Heart right ventricle (tissue), 16 donors: ENCODE measurements at places on chromosomes 13 and 19. TPM values are rescaled to one million over a fixed set of nuclear protein-coding genes. Genes with fewer than 3 reads are reported as not detected.

Gene YJEFN3
- polyA plus RNA-seq = 13.1 TPM

Gene KLK6
- not detected for polyA plus RNA-seq

Gene CDC42EP5
- 11.2 TPM for polyA plus RNA-seq

Gene MBD3L3
- polyA plus RNA-seq = not detected

Gene MEIS3
- 6.7 TPM for polyA plus RNA-seq

Gene CAPN12
- 3.6 TPM for polyA plus RNA-seq

Gene CFAP97D2
- polyA plus RNA-seq = not detected

Gene MISP
- not detected for polyA plus RNA-seq

Gene KISS1R
- not detected for polyA plus RNA-seq

Gene FGF21
- not detected for polyA plus RNA-seq

Gene ZNF134
- polyA plus RNA-seq = 5.4 TPM

Gene MYBPC2
- not detected for polyA plus RNA-seq

Gene ZNF235
- 1.2 TPM for polyA plus RNA-seq

DNA sequence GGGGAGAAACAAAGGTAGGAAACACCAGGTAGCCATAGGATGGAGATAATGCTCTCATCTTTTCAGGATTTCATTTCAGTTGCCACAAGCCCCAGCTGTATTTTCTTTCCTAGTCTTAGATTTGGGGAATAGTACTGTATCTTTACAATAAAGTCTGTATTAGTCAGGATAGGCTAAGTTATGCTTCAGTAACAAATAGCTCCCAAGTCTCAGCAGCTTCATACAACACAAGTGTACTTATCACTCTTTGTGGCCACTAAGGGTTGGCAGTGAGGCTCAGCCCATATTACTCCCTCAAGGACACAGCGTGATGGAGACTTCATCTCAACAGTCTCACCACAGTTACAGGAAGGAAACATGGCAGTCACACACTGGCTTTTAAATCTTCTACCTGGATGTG, 61.4 kb downstream of the STARD13 start:
- no peak for DNase-seq

DNA sequence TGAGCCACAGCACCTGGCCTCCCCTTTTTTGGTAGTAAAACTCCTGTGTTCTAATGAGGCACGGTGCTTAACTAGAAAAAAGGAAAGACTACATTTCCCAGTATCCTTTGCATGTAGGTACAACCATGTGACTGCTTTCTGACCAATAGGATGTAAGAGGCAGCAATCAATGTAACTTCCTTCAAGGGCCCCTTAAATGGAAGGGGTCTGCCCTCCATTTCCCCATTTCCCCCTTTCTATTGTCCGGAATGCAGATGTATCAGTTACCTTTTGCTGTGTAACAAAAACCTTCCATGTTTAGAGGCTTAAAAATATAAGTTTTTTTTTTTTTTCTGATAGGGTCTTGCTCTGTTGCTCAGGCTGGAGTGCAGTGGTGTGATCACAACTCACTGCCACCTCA, 2.2 kb downstream of the GPR32 start:
- no peak for DNase-seq

- no peak for DNase-seq
Measured at GRCh38 chr19:16559780-16560276, 12.4 kb downstream of the SLC35E1 start.

DNA sequence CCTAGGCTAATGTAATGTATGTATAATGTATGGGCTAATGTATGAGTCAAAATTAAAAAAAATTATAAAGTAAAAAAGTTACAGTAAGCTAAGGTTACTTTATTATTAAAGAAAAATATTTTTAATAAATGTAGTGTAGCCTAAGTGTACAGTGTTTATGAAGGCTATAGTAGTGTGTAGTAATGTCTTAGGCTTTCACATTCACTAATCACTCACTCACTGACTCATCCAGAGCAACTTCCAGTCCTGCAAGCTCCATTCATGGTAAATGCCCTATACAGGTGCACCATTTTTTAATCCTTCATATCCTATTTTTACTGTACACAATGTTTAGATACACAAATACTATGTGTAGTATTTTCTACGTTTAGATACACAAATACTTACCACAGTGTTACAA, 1.8 kb upstream of the TMEM272 start:
- DNase-seq = no peak

- no peak for DNase-seq
Measured at GRCh38 chr19:57900311-57900710, 11.5 kb upstream of the ZNF814 start.

DNA sequence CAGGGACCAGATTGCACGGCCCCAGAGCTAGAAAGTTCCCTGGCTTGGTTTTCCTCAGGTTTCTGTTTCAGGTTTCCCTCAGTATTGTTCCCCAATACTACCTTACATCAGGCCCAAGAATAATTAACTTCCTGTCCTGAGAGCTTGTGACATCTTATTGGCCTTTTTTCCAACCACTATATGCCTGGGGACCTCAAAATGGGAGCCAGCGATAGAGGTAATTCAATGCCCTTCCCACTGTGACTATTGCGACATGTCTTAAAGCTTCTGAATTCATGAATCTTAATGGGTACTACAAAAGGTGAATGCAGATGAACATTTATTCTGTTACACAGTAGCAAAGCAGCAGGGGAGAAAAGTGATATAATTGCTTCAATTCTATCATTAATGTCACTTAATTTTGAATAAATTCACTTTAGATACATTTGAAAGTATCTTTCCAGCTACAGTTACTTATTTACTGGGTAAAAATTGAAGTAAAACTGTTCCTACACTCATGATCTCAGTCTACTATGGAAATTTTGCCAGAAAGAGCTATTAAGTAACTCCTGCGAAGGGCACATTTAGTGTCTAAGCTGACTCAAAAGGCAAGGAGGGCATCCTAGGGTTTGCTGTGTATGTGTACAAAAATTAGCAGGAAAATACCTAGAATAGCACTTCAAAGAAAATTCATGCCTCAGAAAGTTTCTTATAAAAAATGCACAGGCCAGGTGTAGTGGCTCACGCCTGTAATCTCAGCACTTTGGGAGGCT, 4.1 kb downstream of the CRYL1 start:
- DNase-seq = no peak

GRCh38 chr13:75881109-75881775, 245.1 kb downstream of the LMO7 start:
- DNase-seq = no peak

GRCh38 chr13:42107421-42107820, 59.0 kb downstream of the DGKH start:
- no peak for DNase-seq

DNA sequence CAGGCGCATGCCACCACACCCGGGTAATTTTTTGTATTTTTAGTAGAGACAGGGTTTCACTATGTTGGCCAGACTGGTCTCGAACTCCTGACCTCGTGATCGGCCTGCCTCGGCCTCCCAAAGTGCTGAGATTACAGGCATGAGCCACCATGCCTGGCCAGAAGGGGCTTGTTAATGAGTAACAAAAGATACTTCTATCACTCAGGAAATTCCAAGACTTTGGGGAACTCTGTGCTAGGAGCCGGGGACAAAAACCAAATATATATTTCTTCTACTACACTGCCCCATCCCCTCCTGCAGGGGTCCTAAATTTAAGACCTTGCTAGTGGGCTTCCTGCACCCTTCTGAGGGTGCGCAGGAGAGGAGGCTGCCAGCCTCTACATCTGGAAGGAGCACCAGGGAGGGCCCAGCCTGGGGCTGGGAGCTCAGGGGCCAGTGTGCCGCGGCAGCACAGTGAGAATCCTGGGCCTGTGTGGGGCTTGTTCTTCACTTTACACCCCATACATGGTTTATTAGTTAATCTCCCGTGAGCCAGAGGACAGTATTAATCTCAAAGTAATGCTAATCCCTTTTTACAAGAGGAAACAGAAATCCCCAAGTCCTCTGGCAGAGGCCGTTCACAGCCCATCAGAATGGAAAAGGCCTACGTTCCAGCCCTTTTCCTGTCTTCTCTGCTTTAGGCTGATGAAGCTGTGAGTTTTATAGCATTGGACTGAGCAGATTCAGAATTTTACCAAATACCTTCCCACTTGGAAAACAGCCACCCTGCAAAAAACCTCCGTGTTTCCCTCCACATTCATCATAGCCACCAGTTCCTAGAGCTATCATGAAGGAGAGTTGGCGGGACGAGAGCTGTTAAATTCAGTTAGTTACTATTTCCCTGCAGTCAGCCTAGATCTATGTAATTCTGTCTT, 44.4 kb upstream of the NPAS1 start:
- no peak for DNase-seq

GRCh38 chr13:54241719-54242118, 1213.1 kb downstream of the OLFM4 start:
- DNase-seq = no peak

DNA sequence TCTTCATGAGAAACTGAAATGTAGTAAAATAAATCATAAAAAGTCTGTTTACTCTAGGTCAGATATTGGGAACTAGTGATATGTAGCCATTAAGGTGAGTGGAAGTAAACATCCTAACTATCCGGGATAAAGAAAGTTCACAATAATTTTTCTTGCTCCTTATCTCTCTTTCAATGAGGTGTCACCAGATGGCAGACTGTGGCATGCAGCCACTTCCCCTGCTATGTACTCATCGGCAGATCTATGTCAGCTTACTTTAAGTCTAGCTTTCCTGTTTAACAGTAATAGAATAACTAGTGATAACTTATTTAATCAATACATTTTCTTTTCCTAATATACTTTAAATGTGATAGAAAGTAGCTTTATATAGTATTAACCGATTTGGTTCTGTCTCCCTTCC, 181.9 kb downstream of the NDFIP2 start:
- DNase-seq = peak; percentile 21

DNA sequence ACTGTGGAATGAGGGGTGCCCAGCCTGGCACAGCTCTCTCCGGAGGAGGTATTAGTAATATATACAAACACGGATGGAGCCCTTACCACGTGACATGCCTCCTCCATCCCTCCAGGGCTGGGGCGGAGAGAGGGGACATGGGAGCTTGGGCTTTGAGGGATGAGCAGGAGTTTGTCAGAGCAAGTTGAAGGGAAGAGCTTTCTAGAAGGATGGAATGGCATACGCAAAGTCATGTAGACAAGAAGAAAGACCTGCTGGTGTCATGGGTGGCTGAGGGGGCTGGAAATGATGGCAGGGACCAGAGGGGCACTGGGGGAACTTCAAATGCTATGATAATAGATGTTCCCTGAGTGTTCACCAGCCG, 2.6 kb downstream of the MPND start:
- DNase-seq = no peak

DNA sequence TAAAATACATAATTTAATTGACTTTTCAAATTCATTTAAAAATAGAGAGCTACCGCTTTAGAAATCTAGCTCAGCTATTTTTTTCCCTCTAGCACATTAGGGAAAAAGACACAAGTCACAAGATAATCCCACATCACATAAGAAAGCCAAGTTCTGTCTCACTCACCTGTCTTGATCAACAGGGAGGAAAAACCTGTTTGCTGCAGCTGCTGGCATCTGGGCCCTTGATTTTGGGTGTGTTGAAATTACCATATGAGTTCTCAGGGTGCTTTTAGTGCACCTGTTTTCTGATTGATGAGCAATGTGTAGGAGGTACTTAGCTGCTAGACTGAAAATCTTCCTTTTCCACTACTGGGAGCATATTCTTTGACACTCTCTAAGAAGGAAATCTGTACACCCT, 53.8 kb downstream of the ZDHHC20 start:
- no peak for DNase-seq

DNA sequence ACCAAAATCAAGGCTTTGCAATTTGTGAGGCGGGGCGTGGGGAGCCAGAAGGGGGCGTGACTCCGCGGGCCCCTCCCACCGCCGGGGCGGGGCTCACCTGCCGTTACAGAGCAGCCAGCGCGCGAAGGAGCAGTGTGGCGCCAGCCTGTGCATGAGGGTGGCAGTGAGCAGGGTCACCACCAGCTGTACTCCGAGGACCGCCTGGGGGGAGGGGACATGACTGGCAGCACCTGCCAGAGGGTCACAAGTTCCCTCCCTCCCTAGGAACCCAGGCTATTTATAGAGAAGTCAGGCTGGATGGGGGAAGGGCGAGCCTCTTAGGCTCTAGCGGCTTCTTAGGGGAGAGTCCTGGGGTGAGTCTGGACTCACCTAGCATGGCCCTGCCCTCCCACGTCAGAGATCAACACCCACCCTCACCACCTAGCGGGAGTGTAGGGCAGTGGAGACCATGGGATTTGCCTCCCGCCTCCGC, 3.6 kb downstream of the TMEM161A start:
- DNase-seq = peak; percentile 86

DNA sequence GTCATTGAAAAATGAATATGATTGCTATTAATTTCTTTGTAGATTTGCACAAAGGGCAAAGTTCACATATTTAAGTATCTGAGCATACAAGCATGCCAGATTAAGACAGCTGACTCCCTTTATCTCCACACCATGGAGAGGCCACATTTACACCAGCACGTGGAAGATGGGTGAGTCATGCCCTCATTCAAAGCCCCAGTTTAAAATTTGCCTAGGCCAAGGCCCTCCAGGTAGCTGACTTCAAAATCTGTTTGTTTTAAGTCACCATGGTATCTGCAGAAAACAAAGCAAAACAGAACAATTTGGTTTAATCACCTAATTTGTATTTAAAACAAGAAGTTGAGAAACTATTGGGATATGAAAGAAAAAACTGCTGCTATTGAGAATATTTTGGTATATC, 109.2 kb downstream of the ESD start:
- DNase-seq = no peak

GRCh38 chr13:93345770-93346169, 119.2 kb downstream of the GPC6 start:
- no peak for DNase-seq

DNA sequence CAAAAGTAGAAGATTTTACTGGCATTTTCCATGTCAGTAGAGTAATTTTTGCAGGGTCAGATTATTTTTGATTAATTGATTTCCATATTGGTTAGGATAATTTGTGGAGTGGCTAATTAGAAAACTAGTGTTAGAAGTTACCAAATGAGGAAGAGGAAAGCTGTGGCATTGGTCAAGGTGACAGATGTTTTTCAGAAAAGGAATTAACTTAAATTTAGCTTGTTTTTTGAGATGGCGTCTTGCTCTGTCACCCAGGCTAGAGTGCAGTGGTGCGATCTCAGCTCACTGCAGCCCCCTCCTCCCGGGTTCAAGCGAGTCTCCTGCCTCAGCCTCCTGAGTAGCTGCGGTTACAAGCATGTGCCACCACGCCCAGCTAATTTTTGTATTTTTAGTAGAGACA, 28.8 kb downstream of the LSM14A start:
- DNase-seq = no peak
